Activated B cell treated with CpG ODN at 0.5 μM for 24 hours (primary cell): ENCODE measurements at places on chromosomes 2 and 18.

- no peaks in the 10 kb centered on the region for H3K27me3 ChIP-seq
- H3K27ac ChIP-seq = peak overlapping the region; percentile 19
Observed at GRCh38 chr2:37552339-37552738, 119.1 kb downstream of the CDC42EP3 start.

GRCh38 chr18:31399306-31400032 lies 22.9 kb downstream of the DSG4 start:
- H3K4me3 ChIP-seq = no peak overlapping the region
- no peaks in the 10 kb centered on the region for H3K36me3 ChIP-seq
- no peaks in the 10 kb centered on the region for H3K4me1 ChIP-seq
- no peaks in the 10 kb centered on the region for H3K27me3 ChIP-seq

DNA sequence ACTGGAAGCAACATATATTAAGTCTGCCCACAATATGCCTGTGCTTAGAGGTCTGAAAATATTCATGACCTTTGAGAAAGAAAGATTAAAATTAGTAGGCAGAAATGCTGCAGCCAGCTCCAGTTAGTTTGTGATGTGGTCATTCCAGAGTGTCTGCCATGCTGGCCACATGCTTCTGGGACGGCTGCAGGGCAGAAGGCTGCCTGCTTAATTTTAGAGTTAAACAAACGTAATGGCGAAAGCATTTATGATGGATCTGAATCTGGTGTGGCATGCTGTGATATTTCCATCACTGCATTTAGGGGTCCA lies 95.4 kb downstream of the FHOD3 start:
- no peak overlapping the region for H3K4me3 ChIP-seq
- H3K36me3 ChIP-seq = no peaks in the 10 kb centered on the region
- no peak overlapping the region for H3K27ac ChIP-seq
- no peaks in the 10 kb centered on the region for H3K4me1 ChIP-seq

DNA sequence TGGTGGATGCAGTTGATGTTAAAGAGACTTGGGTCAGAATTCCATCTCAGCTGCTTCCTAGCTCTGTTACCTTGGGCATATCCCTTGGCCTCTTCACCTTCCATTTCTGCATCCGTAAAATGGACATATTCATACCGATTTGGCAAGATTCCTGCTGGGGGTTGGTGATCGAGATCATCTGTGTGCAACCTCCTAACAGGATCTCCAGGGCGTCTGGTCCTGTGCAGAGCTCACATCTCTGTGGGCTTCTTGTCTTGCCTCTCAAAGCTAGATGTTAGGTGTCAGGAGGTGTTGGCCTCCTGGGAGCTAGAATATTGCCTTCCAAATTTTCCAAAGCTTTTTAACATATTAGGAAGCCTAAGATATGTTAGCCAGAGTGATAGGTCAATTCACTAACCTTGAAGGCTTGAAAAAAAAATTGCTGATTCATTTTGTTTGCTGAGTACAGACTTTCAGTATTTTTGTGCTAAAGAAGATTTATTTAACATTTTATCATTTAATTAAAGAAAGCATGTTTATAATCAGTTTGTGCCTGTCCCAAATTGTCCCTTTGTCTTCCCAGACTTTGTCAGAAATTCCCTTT lies 69.7 kb upstream of the ZNF516 start:
- H3K4me3 ChIP-seq = no peak overlapping the region
- H3K27me3 ChIP-seq = peaks cover 4% of the 10 kb centered on the region
- no peak overlapping the region for H3K27ac ChIP-seq
- H3K4me1 ChIP-seq = no peaks in the 10 kb centered on the region

GRCh38 chr2:171522052-171522787 lies at the start of gene CYBRD1:
TSS of gene CYBRD1 (plus strand) at chr2:171522474. CDS start at chr2:171522546, 72 bp downstream.
- H3K27me3 ChIP-seq = peaks cover 50% of the 10 kb centered on the region
- no peak within 1 kb of the TSS for H3K27ac ChIP-seq
- peaks cover 22% of the 10 kb centered on the region for H3K4me1 ChIP-seq
- H3K36me3 ChIP-seq = no peaks in the 10 kb centered on the region
- peak within 1 kb of the TSS; percentile 76 for H3K4me3 ChIP-seq
- peak; percentile 14 for DNase-seq

DNA sequence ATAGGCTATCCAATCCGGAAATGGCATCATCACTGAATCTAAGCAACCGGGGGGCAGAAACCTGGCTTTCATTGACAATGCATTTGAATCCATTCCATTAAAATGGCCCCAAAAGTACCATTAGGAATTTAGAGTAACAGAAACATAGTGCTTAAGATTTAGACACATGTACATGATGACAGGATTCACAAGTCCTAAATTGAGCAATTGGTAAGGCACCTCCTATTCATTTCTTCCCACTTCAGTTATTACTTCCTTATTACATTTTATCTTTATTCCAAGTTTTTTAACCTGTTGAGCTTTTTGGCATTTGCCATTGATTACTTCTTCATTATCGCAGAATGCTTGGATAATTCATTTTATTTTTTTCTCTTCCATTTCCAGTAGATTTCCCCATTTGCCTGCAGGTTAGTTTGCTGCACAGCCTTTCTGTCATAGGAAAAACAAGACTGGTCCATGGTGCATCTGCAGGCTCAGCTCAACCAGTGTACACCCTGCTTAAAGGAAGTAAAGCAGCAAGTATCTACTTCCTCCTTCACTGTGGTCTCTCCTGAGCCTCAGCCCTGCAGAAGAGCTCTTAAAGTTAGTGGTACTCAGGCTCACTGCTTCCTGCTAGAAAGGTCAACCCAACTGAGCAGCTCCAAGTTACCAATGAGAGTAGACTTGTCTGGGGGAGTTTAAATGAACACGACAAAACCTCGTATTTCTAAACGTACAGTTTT lies 89.2 kb downstream of the DOCK10 start:
- peak overlapping the region; percentile 79 for H3K27ac ChIP-seq
- peaks cover 17% of the 10 kb centered on the region for H3K36me3 ChIP-seq
- no peak for DNase-seq
- H3K4me1 ChIP-seq = peaks cover 92% of the 10 kb centered on the region

DNA sequence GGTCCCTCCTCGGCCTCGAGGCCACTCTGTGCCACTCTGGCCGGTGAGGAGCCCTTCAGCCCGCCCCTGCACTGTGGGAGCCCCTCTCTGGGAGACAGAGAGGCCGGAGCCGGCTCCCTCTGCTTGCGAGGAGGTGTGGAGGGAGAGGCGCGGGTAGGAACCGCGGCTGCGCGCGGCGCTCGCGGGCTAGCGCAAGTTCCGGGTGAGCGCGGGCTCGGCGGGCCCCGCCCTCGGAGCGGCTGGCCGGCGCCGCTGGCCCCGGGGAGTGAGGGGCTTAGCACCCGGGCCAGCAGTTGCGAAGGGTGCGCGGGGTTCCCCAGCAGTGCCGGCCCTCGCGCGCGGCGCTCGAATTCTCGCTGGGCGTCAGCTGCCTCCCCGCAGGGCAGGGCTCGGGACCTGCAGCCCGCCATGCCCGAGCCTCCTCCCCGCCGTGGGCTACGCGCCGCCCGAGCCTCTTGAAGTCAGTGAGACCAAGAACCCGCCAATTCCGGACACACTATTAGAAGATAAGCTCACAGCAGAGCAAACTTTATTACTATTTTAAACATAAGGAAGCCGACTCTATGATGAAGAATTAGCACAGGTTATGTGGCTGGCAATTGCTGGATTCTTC lies 825.8 kb upstream of the FANCL start:
- no peak for DNase-seq
- H3K36me3 ChIP-seq = no peaks in the 10 kb centered on the region
- no peak overlapping the region for H3K27ac ChIP-seq
- no peaks in the 10 kb centered on the region for H3K4me1 ChIP-seq
- H3K27me3 ChIP-seq = peaks cover under 1% of the 10 kb centered on the region

DNA sequence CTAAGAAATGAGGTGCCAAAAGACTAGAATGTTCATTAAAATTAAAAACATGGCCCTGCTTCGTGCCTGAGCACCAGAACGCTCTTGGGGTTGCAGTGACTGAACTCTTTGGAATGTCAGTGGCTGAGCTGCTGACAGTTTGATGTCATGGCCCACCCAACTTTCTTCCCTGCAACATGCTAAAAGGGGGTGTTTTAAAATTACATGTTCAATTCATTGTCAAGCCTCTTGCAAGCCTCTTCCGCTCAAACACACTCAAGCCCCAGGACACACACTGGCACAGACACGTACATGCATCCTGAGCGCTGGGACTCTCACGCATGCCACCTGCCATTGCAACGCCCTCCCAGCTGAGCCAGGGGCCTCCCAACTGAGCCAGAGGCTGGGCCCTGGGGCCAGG lies 12.6 kb downstream of the RUFY4 start:
- peaks cover 2% of the 10 kb centered on the region for H3K27me3 ChIP-seq
- H3K4me1 ChIP-seq = peaks cover 6% of the 10 kb centered on the region
- no peak overlapping the region for H3K27ac ChIP-seq
- H3K4me3 ChIP-seq = no peak overlapping the region

GRCh38 chr2:11405599-11406266 lies 60.2 kb downstream of the E2F6 start:
- no peak for DNase-seq
- no peaks in the 10 kb centered on the region for H3K36me3 ChIP-seq
- H3K4me3 ChIP-seq = no peak overlapping the region
- H3K27ac ChIP-seq = no peak overlapping the region
- no peaks in the 10 kb centered on the region for H3K27me3 ChIP-seq

DNA sequence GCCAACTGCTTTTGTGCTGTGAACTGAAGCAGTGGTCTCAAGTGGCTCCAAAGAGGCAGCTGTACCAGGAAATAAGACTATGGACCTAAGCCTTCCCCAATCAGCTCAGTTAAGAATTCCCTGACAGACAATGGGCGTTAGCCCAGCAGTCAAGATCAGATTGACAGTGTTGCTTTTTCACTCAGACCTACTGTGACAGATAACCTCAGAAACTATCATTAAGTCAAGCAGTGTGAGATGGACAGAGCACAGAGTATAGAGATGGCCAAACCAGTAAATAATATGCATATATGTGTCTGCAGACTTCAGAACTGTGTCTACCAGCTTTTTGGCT lies 215.3 kb downstream of the ZFP36L2 start:
- no peaks in the 10 kb centered on the region for H3K4me1 ChIP-seq
- H3K4me3 ChIP-seq = no peak overlapping the region
- H3K36me3 ChIP-seq = no peaks in the 10 kb centered on the region
- DNase-seq = no peak

DNA sequence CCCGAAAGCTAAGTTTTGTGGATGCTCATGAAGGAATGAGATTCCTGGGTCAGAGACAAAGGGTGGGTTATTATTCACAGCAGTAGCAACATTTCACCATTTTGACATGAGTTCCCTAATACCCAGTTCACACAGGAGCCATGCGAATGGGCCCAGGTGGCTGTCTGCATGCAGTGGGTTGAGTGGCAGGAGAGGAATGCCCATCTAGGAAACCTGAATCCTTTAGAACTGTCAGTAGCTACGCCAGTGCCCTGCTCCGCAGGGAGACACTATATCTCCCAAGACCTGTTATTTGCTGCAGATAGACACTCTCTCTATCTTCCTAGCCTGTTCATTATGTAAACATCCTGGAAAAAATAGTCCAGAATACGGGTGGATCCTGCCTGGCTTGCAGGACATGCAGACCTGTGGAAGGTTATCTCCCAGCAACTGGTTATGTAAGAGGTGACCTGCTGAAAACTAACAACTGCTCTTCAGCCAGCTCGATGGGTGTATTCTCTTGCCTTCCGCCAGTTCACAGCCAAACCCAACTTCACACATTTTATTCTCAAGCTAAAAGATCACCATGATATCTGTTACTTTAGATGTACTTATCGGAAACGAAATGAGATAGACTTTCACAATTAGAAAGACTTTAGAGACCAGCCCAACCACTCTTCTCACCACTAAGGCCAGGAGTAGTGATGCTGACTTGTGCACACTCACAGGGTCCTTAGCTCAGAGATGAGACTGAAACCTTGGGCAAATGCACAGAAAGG lies 59.1 kb downstream of the MBP start:
- peaks cover 68% of the 10 kb centered on the region for H3K4me1 ChIP-seq
- no peak for DNase-seq
- no peaks in the 10 kb centered on the region for H3K27me3 ChIP-seq

DNA sequence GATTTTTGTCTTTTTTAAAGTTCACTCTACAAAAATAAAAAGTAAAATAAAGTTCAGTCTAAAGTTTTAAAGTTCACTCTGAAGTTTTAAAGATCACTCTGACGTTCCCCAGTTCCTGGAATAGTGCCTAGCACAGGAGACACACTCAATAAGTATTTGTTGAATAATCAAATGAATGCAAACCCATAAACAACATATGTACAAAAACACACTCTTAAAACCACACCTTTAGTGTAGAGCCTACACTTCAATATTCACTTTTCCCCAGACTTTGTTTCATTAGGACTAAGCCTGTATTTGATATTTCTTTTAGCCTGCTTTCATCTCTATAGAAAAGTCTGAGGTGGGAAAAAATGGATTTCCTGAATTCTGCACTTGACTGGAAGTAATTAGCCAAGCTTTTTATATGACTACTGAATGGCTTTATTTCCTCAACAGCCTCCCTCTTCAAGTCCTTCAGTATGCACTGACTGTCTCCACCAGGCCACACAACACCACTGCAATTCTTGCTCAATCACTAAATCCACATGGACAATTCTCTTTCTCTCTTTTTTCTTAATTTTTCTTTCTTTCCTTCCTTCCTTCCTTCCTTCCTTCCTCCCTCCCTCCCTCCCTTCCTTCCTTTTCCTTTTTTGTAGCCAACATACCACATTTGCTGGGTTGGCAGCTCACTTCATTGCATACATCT lies 104.6 kb downstream of the SS18 start:
- no peak overlapping the region for H3K4me3 ChIP-seq
- no peaks in the 10 kb centered on the region for H3K4me1 ChIP-seq
- DNase-seq = no peak
- H3K36me3 ChIP-seq = no peaks in the 10 kb centered on the region

- H3K4me3 ChIP-seq = no peak overlapping the region
- peaks cover 91% of the 10 kb centered on the region for H3K4me1 ChIP-seq
- DNase-seq = no peak
Observed at GRCh38 chr2:60836491-60836890, 44.9 kb upstream of the REL start.

DNA sequence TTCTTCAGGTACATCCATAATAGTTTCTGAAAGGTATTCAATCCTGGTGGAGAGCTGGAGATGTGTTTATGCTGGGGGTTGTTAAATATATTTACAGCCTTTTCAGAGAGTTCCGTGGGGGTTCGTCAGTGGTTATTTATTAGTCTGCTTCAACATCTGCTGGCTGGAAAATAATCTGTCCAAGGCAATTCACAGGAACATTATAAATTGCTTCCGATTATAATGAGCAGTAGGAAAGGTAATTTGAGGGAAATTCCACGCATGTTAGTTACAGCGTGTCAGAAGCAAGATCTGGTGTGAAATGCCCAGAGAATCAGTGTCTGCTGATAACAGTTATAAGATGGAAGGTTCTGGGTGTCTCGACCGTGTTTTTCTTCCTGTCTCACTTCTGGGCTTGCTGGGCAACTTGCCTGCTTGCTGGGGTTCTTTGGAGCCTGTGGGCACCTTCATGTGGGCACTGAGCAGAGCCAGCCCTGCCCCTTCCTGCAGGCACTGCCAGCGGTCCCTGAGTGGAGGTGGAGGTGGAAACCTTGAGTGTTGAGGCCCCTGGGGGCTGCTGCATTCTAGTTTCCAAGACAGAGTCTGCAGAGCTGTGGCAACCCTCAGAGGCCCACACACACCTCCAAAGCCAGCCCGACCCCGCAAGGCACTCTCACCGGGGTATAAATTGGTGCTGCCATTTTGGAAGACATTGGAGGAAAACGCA lies 185.7 kb downstream of the FAM210A start:
- H3K36me3 ChIP-seq = no peaks in the 10 kb centered on the region
- no peak overlapping the region for H3K4me3 ChIP-seq
- H3K4me1 ChIP-seq = peaks cover 44% of the 10 kb centered on the region
- no peak for DNase-seq
- H3K27me3 ChIP-seq = no peaks in the 10 kb centered on the region
- no peak overlapping the region for H3K27ac ChIP-seq
